EL (cell line): ENCODE measurements at places on chromosomes 2 and 18.
A peak's percentile ranks its signal among the peaks of the same experiment; 100 is the strongest.

DNA sequence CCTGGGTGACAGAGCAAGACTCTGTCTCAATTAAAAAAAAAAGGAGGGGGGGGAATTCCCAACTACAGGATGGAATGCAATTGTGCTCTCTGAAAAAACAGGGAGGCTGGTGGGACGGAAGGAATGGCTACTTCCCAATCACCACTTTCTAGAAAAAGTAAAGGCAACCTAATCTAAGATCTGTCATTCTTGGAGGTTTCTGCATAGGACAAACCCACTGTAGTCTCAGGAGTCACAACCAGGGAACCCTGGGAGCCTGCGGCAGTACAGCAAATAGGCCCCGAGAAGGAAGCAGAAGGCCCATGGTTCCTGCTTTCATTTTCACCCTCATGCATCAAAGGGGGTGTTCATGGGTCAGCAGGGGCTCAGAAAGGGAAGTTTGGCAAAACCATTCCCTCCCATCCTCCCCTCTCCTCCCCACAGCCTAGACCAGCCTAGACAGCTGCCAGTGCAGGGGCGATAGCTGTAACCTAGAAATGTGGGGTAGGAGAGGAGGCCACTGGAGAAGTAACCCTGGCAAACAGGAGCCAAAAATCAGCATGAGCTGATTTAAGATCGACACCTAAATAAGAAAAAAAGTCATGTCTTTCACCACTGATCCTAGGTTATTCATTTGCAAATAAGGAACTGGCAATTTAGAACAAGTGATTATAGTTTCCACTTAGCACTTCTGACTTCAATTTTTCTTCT is 48.0 kb downstream of the TRABD2A start:
- DNase-seq: peak; percentile 54

DNA sequence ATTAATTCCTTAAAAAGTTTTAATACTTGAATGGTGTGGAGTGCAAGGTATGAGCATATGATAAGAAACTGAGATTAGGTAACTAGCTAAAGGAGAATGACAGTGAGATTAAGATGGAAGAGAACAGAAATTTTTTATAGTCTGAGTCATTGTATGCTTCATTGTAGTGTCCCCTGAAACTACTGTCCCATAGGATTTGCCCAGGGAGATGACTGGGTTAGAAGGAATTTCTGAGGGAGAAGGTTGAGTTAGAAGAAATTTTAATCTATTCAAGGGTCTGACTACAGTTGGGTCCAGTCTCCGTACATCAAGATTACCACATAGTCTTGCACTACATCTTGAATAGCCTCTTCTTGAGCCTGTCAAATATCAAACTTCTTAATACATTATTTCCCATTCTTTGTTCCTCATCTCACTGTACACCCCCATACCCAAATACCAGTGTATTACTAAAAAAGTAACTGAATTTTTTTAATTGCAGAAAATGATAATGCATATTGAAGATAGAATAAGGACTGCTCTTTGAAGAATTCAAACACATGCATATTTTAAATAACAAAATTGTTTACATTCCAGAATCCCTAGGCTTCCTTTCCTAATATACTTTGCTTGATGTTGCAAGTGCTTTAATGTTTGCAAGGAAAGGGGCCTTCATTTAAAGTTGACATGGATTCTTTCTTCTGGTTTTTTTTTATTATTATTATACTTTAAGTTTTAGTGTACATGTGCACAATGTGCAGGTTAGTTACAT is 314.3 kb upstream of the COL3A1 start:
- peak; percentile 89 for DNase-seq

DNA sequence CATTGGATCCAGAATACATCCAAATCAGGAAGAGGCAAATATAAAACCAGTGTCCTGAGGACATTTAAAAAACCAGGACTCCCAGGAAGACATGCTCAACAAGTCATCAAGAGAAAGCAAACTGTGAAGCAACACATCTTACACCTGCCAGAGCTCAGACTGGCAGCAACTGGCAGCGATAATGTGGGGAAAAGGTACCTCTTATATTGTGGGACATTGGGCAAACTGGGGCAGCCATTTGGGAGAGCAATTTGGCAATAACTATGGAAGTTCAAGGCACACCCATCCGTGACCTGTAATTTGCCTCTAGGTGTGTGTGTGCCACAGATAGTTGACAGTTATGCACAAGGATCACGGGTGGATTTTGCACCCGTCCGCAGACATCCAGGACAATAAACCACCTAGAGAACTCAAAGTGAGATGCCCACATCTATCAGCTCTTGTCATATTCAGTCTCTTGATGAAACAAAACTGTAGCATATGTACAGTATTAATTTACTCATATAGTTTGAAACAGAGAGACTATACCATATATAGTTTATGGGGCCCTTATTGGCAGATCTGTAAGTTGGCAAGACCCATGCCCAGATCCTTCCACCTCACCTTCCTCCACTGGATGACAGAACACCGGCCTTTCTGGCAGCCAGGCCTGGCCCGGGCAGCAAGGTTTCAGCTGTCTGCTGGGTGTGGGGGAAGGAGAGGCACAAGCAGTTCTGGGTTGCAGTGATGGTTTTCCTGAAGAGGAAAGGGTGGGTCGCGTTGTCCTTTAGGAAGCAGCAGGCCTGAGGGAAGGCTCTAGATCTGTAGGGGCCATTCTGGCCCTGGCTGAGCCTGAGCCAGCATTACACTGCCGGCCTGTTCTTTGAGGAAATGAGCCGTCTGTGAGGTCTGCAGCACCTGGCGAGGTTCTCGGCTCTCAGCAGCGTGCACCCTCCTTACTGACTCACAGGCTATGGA is 18.8 kb downstream of the HJURP start:
- DNase-seq: no peak

DNA sequence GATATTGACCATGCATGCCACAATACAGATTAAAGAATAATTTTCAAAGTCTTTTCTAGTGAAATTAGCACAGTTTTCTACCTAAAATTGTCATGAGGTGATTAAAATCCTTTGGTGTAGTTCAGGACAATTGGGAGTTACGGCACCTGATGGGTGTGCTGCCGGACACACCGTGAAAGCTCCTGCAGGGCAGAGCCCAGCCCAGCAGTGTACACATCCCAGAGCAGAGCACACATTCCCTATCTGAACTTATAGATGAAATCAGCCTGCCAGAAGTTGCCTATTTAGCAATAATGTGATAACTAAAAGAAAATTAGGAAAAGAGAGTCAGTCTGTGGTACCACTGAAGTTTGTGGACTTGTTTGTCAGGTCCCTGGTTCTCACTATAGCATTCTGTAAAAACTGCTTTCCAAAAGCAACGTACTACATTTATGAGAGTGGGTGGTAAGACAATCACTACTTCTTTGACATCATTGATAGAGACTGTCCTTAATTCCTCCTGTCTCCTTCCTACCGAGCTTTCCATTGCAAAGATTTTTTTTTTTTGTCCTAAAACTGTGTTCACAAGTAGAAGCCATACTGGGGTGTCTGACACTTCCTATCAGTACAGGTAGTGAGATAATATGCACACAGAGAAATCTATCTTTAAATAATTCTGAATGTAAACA is 3.4 kb downstream of the CYTIP start:
- no peak for DNase-seq

DNA sequence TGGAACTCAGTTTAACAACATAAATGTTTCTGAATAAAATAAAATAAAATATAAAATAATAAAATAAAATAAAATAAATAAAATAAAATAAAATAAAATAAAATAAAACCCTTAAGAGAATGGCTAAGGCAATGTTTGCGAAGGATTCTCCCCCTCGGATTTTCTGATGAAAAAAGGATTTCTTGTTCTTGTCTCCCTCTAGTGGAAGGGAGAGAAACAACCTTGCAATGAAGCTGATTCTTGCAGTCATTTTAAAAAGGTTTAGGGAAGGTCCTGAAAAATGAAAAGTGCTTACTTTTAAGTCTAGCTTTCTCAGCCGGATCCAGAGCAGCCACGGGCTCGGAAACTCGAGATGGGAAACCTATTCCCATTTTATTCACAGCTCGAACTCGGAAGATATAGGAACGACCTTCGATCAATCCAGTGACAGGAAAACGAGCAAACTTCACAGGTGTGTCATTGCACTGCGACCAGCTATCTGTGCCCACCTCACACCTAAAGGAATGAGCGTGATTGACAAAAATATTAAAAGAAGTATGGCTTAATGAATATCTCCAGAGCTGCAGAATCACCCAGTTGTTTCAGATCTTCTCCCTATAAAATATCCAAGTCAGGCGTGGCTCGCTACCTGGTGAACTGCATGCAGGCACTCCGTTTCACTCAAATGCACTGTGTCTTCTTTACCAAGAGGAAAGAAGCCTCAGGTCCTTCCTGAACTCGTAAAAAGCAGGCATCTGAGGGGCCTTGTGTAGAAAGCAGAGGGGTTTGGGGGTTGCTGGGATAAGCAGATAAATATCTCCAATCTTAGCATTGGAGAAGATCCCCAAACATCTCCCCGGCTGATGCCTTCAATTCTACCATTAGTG is 68.1 kb downstream of the MYOM1 start:
- DNase-seq: peak; percentile 28

DNA sequence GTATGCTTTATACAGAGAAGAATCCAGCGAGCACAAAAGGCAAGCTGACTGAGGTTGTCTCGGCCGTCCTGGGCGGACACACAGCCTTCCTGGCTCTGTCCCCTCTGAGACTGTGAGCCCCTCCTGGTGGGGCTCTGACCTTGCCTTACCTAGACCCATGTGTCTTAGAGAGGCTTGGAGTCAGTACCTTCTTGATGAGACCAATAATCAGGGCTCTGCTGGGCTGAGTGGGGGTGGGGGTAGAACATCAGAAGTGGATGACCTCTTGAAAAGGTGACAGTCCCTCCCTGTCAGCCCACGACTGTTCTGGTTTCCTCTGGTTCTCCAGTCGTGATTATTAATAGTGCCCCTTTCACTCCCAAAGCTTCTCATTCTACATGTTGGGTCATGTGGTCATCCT is 31.2 kb downstream of the TWIST2 start:
- no peak for DNase-seq

DNA sequence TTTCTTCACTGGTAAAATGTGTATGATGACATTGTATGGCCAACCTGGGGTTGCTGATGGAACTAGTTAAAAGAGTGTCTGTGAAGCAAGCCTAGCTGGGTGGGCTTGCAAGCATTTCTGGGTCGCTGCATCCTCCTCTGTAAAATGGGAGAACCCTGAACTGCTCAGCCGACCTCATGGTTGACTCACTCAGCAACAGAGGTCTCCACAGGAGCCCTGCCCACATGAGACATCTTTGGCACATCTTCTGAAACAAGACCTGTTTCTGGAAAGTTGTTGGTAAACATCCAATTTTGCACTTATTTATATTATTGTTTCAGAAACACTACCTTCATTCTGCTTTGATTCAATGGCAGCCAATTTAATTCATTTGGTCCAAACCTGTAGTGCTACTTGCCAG is 52.6 kb downstream of the BCL11A start:
- no peak for DNase-seq

GRCh38 chr2:46805401-46805951 is 110.1 kb downstream of the MCFD2 start:
- no peak for DNase-seq

DNA sequence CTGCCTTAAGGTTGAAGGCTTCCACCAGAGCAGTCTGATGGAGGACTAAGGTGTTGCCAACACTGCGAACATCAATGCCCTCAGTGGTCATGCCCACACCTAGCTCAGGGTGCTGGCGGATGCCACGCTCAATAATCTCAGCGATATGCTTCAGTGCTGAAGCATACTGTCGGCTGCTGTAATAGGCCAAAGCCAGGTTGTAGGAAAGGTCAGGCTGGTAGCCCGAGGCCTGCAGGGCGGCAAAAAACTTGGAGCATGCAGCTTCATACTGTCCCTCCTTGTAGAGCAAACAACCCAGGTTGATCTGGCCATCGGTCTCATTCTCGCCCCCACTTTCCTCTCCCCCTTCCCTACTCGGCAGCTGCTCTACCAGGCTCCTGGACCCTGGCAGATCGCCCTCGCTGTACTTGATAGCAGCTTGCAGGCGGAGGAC is 159.4 kb downstream of the AGPS start:
- DNase-seq: peak; percentile 22

DNA sequence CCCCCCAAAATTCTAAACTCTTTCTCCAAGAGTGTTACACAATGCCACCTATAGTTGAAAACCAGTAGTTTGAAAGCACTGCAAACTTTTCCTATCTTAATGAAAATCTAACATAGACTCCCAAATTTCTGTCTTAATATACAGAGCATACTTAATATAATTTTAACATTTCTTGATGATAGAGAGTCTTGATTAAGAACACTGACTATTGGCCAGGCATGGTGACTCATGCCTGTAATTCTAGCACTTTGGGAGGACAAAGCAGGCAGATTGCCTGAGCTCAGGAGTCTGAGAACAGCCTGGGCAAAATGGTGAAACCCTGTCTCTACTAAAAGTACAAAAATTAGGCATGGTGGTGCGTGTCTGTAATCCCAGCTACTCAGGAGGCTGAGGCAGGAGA is 34.2 kb downstream of the ASXL2 start:
- peak; percentile 37 for DNase-seq

GRCh38 chr2:217990791-217991465 is 11.9 kb downstream of the TNS1 start:
- no peak for DNase-seq

DNA sequence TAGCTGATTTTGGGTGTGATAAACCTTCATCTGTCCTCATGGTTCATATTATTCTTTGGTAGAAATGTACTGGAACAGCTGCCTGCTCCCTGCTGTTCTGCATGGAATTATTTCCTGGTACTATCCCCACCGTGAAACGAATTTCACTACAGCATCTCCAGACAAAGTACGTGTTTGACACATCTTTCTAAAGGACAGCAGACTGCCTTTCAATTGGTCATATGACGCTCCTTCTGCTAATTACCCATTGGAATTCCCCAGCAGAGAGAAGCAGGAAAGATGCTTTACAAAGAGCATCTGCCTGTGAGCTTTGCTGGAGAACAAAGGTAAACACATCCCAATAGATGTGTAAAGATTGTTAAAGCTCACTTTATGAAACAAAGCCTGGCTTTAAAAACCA is 4.4 kb upstream of the RFX8 start:
- no peak for DNase-seq

DNA sequence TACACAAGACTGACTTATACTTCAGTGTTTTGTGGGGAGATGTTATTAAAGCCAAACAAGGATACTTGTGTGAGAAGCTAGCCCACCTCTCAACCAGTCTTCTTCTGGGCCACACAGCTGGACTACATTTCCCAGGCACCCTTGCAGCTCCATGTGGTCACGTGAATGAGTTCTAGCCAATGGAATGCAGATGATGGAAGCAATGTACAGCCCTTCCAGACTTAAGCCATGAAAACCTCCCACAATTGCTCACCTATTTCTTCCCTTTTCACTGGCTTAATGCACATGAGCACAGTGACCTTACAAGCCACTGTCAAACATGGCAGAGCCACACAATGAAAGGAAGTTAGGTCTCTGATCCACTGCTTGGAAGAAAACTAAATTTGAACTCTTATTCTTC is 20.4 kb upstream of the FEZ2 start:
- peak; percentile 67 for DNase-seq

DNA sequence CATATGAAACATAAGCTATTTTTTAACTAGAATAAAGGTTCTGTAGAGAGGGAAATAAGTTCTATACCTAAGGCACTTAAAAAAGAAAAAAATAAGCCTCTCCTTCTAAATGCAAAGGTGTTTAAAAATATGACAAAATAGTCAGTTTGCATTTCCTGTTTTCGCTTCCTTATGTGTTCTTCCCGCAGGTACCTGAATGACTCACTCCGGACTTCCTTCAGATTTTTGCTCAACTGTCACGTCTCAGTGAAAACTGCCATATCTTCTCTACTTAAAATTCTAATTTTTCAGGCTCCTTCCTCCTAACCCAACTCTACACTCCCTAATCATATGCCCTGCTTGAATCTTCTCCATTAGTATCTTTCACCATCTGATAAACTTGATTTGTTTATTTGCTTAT is 1333.1 kb downstream of the LRP1B start:
- no peak for DNase-seq
